ENCODE measurements at places on chromosomes 12 and 14. TPM values are rescaled to one million over a fixed set of nuclear protein-coding genes. Genes with fewer than 3 reads are reported as not detected.
A peak's percentile ranks its signal among the peaks of the same experiment; 100 is the strongest.

PRICKLE1 gene
- total RNA-seq, result 18.7 TPM

LRP1-AS gene
- not detected for total RNA-seq

SMIM10L1 gene
- total RNA-seq, result 15.7 TPM

TEX52 gene
- not detected for total RNA-seq

GPR137C gene
- 0.94 TPM for total RNA-seq

NTF3 gene
- total RNA-seq, result 0.79 TPM

TSPAN19 gene
- total RNA-seq, result 0.82 TPM

NTN4 gene
- 78.4 TPM for total RNA-seq

DNA sequence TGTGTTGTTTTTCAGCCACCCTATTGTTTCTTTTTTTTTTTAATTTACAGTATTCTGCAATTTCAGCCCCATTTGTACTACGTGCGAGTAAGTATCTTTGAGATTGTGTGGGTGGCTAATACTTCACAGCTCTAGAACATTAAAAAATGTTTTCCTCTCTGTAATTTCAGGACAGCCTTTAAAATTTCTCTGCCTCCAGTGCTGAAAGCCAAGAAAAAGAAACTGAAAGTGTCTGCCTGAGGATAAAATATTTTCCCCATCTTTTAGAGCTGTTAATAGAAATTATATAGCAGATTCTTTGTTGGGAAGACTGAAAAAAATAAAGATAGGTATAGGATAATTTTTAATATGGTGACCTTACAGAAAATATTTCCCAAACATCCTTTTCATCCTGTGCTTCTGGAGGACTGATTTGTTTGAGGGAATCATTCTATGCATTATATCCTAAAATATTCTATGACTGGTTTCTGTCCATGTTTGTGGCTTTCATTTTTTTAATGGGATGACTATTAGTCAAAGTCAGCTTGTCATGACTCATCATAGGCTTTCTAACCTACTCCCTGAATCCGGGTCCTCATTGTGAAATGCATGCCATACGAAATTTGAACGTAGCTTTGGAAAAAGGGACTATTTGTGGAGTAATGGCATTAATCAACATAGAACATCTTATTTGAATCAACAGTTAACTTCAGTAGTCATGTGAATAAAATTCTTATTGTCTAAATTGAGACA, 10.8 kb upstream of the TCTN2 start:
- H3K4me3 ChIP-seq, result no peak overlapping the region
- peaks cover 3% of the 10 kb centered on the region for H3K4me1 ChIP-seq
- no peaks in the 10 kb centered on the region for H3K27me3 ChIP-seq
- no peak for DNase-seq
- peaks cover 69% of the 10 kb centered on the region for H3K36me3 ChIP-seq

GRCh38 chr12:93042283-93042682, 113.2 kb upstream of the EEA1 start:
- H3K4me3 ChIP-seq, result no peak overlapping the region
- no peaks in the 10 kb centered on the region for H3K27me3 ChIP-seq
- no peak overlapping the region for H3K27ac ChIP-seq
- H3K4me1 ChIP-seq, result no peaks in the 10 kb centered on the region
- DNase-seq, result no peak

- H3K27ac ChIP-seq, result no peak overlapping the region
- no peak overlapping the region for H3K4me3 ChIP-seq
- DNase-seq, result no peak
- H3K4me1 ChIP-seq, result no peaks in the 10 kb centered on the region
These were observed 20.1 kb upstream of the OR6J1 start for GRCh38 chr14:22664261-22664660.

- peak overlapping the region; percentile 83 for H3K4me3 ChIP-seq
- peaks cover 100% of the 10 kb centered on the region for H3K4me1 ChIP-seq
- no peak for DNase-seq
- no peaks in the 10 kb centered on the region for H3K36me3 ChIP-seq
These were observed 7.8 kb downstream of the CTDSP2 start for GRCh38 chr12:57838594-57839302.

- no peaks in the 10 kb centered on the region for H3K36me3 ChIP-seq
- H3K4me3 ChIP-seq, result no peak overlapping the region
- H3K27ac ChIP-seq, result no peak overlapping the region
- H3K27me3 ChIP-seq, result no peaks in the 10 kb centered on the region
These were observed 108.8 kb upstream of the ARHGAP5 start for GRCh38 chr14:31968107-31968810.

DNA sequence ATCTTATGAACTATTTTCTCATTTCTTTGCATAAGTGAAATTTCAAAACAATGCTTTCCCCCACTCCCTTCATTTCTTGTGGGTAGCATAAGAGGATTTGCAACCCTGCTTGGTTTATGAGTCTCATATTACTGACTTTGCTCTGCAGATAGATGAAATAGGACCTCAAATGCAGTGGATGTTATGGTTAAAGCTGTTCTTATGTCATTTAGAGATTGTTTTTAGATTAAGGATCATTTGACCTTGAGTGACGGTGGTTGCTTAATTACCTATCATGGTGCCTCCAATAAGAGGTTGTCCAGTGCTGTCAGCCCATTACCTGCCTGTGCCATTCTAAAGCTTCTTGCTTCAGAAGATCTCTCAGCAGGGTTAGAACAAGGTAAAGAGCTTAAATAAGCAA, 351.4 kb upstream of the ATP2B1 start:
- H3K27me3 ChIP-seq, result no peaks in the 10 kb centered on the region
- H3K4me1 ChIP-seq, result peaks cover 6% of the 10 kb centered on the region
- H3K36me3 ChIP-seq, result no peaks in the 10 kb centered on the region
- H3K27ac ChIP-seq, result no peak overlapping the region
- no peak for DNase-seq
- no peak overlapping the region for H3K4me3 ChIP-seq

DNA sequence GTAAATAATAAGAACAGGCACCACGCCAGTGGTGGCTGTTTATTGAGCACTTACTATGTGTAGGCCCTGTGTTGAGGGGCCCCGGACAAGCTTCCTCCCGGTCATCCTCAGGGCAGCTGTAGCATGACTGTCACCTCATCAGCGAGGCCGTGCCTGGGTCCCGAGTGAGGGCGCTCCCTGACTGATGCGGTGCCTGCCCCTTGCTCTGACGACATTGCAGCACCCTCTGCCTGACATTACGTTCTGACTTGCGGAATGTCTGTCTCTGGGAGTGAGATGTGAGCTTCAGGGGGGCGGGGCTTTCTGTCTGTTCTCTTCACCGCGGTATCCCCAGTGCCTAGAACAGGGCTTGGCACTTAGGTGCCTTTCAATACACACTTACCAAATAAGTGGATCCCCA, 167.6 kb downstream of the RBM19 start:
- no peak overlapping the region for H3K4me3 ChIP-seq
- DNase-seq, result no peak
- no peak overlapping the region for H3K27ac ChIP-seq

- DNase-seq, result no peak
- H3K4me1 ChIP-seq, result peaks cover 27% of the 10 kb centered on the region
- no peak overlapping the region for H3K4me3 ChIP-seq
- H3K36me3 ChIP-seq, result no peaks in the 10 kb centered on the region
These were observed 26.9 kb upstream of the LTBP2 start for GRCh38 chr14:74638966-74639365.

- no peak for DNase-seq
- H3K4me1 ChIP-seq, result peaks cover 10% of the 10 kb centered on the region
- H3K27me3 ChIP-seq, result no peaks in the 10 kb centered on the region
- H3K27ac ChIP-seq, result no peak overlapping the region
- H3K36me3 ChIP-seq, result no peaks in the 10 kb centered on the region
These were observed 49.6 kb upstream of the HECTD1 start for GRCh38 chr14:31257244-31257553.

- no peak for DNase-seq
- peak overlapping the region; percentile 79 for H3K27ac ChIP-seq
- H3K27me3 ChIP-seq, result no peaks in the 10 kb centered on the region
- no peak overlapping the region for H3K4me3 ChIP-seq
- peaks cover 94% of the 10 kb centered on the region for H3K4me1 ChIP-seq
- H3K36me3 ChIP-seq, result peaks cover 14% of the 10 kb centered on the region
These were observed 42.0 kb downstream of the SH2B3 start for GRCh38 chr12:111447571-111448265.

DNA sequence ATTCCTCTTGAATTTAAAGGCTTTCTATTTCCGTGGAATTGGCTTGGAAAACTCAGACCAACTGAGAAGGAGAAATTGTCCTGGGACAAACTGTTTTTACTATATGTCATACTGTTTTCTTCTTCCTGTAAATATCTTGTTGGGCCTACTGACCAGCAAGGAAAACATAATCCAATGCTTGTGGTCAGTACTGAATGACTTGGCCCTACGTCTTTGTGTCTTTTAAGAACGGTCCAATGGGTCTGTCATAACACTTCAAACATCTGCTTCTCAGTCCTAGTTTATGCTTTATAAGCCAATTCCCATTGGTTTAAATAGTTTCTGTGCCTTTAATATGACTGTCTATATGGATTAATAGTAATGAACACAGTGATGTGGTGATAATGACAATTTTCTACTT, 248.5 kb upstream of the DDHD1 start:
- no peaks in the 10 kb centered on the region for H3K27me3 ChIP-seq
- DNase-seq, result no peak
- no peaks in the 10 kb centered on the region for H3K4me1 ChIP-seq
- H3K27ac ChIP-seq, result no peak overlapping the region
